M059J (cell line): ENCODE measurements at places on chromosomes 4 and X. TPM values are rescaled to one million over a fixed set of nuclear protein-coding genes. Genes with fewer than 3 reads are reported as not detected.
A peak's percentile ranks its signal among the peaks of the same experiment; 100 is the strongest.

- DNase-seq, result no peak
Measured at GRCh38 chrX:1435241-1435895, 17.3 kb downstream of the ASMTL start.

GRCh38 chr4:155780775-155781174 lies 22.0 kb downstream of the GUCY1B1 start:
- DNase-seq, result peak; percentile 8

DNA sequence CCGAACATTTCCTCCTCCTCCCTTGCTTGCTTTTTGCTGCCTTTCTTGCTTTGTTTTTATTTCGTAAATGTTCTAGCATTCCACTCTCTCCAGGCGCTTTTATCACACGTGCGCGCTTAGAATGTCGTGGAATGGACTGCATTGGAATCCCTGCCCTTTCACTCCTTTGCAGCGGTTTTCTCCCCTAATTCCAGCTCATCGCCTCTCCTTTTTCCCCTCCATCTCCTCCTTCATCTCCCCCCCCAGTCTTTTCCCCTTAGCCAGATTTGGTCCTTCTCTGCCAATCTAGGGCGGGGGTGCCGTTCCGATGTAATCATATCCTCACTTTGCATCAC lies 579 bp downstream of the OGT start:
- DNase-seq, result peak; percentile 22

DNA sequence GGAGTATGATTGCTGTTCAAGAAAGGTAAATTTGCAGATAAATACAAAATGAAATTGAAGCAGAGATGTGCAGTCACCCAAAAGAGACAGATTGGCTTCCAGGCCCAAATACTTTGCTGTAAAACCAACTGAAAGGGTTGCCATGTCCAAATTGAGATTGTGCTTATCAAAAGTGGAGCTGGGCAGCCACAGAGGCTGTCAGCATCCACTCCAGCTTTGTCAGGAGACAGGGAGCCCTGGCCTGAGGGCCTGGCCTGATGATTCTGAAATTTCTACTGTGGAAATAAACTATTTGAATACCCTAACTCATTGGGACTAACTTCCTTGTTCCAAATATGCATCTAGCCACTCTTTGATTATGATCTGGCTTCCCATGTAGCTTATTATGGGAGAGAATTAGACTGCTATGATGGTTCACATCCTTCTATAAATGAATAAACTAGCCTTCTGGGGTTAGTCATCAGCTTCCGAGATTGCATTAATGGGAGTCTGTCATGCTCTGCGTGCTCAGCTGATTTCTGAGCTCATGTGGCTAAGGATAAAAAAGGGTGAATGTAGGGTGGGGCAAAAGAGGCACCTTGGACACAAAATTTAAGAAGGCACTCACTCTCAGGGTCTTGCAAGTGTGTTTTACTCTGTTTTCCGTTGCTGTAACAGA lies 48.2 kb downstream of the SLC34A2 start:
- no peak for DNase-seq

DNA sequence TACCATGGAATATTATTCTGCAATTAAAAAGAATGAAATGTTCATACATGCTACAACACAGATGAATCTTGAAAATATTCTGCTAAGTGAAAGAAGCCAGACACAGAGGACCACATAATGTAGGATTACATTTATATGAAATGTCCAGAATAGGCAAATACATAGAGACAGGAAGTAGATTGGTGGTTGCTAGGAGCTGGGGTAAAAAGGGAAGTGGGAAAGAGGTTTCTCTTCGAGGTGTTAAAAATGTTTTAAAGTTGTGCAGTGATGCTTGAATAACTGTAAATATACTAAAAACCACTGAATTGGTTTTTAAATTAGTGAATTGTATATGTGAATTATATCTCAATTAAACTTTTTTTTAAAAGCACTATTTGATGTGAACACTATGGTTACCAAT lies 3.6 kb upstream of the NXT2 start:
- DNase-seq, result no peak

GRCh38 chr4:149964001-149964796 lies 114.0 kb upstream of the DCLK2 start:
- DNase-seq, result peak; percentile 18

Gene YY2
- total RNA-seq, result 0.54 and 1.1 TPM in 2 replicates

GRCh38 chr4:153485860-153486259 lies 19.7 kb downstream of the TMEM131L start:
- DNase-seq, result no peak

DNA sequence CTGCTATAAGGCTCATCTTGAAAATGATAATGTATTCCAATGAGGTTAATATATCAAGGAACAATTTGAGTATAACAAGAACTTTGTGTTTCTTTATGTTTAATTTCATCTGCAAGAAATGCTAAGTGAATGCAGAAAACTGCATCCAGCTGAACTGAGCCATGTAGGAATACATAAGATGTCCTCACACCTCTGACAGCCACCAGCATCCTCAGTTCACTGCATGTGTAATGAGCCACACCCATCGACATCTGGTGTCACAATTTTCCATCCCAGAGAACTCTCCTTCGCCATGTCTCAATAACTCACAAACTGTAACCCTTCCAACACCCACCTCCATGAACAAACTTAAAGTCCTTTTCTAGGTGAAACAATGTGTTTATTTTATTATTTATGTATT lies 3.3 kb upstream of the IL21 start:
- no peak for DNase-seq

- no peak for DNase-seq
Measured at GRCh38 chr4:61182915-61183314, 17.2 kb upstream of the ADGRL3 start.
